CD4-positive, alpha-beta T cell treated with Interleukin-15 for 1 hour (primary cell): ENCODE measurements at places on chromosomes 3 and 15.
A peak's percentile ranks its signal among the peaks of the same experiment; 100 is the strongest.

DNA sequence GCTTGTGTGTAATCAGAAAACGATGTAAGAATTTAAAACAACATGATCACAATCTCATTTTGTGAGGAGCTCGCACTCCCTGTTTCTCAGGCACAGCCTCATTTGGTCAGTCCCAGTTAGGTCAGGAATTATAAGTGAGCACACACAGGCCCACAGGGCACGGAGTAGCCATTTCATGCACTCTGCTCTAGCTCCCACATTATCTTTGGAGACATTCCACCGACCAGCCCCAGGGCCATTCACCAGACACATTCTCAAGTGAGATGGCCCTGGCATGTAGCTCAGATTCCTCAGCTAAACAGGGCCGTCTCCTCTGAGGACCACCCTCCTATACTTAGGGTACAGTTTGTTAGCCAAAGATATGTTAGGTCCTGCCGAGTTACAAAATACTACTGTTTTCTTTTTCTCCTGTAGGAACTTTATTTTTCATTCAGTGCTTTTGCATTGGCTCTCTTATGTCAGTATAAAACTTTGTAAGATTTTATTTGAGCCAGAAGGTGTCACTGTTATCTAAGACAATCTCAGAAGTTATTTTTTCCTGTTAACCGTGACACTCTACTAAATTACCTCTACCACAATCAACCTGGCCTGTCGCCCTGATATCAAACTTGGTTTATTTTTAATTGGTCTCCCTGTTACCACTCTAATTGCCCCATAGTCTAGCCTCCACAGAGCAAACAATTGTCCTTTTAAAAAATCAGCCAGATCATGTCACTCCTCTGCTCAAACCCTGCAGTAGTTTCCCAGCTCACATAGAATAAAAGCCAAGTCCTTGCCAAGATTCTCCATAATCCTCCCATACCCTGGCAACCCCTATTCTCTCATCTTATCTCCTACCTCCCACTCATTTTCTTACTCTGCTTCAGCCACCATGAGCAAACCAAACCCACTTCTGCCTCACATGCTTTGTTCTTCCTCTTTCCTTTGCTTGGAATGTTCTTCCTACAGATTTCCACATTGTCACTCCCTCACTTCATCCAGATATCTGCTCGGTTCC, 105.7 kb downstream of the PPP2R3A start:
- DNase-seq = no peak

DNA sequence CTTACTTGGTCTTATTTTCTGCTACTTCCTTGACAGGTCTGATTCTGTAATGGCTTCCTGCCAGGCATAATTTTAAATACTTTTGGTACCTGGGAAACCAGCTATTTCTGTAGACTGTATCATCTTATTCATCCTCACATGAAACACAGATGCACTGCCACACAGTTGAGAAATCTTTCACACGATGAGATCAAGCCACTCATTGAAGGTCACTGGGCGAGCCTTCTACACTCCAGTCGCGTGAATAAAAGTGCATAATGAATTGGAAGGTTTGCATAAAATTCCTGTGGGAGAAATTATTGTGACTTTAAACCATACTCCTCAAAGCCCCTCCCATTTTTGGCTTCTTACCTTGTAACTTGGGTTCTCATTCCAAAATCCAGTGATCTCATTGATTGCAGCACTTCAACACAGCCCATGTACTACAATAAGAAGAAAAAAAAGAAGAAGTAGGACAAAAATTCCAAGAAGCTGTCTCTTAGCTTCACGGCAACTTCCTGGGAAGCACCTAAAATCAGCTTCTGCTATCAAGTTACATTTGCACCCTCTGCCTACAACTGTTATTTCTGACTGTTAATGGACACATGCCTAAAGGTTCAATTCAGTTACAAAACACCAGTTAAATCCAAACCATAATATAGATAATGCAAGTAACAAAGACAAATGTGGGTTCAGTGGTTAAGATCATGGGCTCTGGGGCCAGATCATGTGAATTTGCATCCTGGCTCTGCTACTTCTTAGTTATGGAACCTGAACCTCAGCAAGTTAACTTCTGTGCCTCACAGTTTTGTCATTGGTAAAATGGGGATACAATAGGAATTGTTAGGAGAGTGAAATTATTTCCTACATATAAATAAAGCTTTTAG, 39.0 kb downstream of the SHC4 start:
- no peak for DNase-seq

DNA sequence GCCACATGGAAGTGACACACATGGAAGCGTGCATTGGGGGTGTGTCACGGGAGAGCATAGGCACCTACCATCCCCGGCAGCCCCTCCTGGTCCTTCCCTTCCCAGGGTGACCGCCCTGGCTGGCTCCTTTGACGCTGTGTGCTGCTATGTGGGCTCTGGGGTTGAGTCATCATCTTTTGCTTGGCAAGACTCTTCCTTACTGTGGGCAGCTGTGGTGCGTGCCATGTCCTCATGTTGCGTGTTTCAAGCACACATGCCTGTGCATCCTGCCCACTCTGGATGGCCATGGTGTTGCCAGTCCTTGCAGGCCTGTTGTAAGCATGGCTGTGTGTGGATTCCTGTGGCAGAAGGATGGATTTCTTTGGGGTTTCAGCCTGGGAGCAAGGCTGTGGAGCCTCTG, 14.0 kb downstream of the PLXNA1 start:
- DNase-seq = no peak

GRCh38 chr3:82392203-82392775, 630.8 kb upstream of the GBE1 start:
- no peak for DNase-seq

DNA sequence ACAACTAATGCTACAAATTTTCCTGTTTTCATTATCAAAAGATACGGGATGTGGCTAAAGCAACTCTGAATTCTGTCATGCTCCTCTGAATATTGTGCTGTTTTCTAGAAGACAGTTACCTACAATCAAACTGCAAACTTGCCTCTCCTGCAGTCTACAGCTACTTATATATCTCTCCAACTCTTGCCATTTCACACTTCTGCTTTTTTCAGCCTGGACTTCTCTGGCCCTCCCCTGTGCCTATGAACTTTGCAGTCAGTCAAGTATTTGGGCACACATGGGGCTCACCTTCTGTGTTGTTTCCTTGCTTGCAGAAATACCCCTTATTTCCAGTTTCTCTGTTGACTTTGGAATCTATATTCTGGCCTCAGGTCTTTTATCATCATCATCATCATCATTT, 575.6 kb downstream of the GRM7 start:
- no peak for DNase-seq

GRCh38 chr3:129648391-129648790, 41.9 kb upstream of the PLXND1 start:
- no peak for DNase-seq

DNA sequence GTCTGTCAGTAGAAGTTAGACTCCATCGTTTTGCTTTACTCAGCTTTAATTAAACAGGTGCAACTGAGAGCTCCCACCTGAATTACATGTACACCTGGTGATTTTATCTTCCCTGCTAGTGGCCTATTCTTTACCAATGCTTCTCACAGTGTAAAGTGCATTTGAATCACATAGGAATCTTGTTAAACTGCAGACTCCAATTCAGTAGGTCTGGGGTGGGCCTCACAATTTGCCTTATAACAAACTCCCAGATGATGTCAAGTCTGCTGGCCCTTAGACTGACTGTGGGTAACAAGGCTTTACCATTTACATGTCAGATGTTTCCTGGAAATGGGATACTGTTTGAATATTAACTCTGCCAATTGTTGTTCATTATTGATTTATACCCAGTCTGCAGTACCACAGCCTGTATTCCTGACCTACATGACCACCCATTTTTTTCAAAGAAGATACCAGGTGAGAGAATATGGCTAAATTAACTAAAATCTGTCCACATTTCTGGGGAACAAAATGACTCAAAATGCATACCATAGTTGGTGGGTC, 37.2 kb downstream of the CMSS1 start:
- DNase-seq = no peak

GRCh38 chr3:23263796-23264195, 60.7 kb downstream of the UBE2E2 start:
- DNase-seq = no peak

DNA sequence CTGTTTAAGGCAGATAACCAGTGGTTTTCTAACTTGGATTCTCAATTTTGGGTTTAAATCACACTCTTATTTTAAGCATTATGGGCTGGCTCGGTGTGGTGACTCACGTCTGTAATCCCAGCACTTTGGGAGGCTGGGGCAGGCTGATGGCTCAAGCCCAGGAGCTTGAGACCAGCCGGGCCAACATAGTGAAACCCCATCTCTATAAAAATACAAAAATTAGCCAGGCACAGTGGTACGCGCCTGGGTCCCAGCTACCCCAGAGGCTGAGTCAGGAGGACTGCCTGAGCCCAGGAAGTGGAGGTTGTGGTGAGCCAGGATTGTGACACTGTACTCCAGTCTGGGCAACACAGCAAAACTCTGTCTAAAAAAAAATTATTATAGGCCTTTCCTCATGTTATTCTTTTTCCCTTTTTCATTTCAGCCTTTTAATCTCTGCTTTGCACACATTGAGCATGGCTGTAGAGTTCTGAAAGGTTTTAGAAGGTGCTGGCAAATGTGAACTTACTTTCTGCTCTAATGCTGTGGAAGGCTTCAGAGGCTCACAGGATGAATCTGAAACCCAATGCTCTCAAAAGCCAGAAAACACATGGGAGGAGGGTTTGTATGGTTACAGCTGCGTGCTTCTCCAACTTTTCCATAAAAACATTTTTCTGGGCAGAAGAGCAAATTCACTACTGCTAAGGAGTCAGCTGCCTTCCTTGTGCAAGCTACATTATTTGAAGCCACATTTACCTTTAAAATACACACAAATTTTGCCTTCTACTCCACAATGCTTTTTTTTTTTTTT, 32.5 kb downstream of the CHAC1 start:
- DNase-seq = no peak

DNA sequence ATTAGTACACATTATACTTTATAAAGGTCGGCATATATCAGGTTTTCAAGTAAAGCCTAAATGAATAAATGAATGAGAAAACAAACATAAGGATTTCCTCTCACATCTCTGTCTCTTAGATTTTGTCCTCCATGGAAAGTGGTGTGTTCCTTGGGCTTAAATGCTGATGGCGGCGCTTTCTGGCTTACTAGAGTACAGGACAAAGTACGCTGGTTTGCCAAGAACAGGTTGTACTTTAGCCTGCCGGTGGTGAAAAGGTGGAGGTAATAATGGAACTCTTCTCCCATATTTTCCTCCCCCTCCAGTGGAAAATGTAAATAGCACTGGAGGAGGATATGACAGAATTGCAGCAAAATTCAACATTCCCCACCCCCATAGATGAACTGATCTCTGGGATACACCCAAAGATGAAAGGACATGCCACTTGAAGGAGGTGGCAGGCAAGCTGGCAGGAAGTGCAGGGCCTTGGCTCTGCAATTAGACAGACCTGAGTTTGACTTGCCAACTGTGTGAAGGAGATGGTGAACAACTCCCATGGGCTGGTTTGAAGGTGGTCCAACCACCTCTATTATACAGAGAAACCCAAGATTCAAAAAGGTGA, 29.3 kb downstream of the CEP152 start:
- no peak for DNase-seq

GRCh38 chr15:58243070-58243469, 104.9 kb downstream of the AQP9 start:
- DNase-seq = no peak

GRCh38 chr3:45966950-45967640, 23.8 kb downstream of the CXCR6 start:
- DNase-seq = no peak

DNA sequence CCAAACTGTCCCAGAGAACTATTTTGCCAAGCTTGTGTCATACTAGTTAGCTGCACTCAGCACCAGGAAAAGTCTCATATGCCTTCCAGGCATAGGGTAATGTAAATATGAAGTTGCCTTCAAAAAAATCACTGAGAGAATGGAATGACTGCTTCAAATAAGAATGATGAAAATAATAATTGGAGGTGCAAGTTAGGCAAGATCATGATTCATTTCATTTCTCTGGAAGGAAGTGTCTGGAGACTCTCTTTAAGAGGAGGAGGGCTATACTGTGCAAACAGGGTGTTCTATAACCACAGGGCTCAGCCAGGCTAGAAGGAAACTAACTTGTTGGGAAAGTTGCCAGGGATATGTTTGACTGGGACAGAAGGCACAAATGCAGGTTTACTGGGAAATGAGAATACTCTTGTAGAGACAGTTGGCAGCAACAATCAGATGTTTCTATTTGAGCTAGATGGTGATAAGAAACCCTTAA, 4.3 kb downstream of the SIDT1 start:
- DNase-seq = no peak

GRCh38 chr3:187237741-187238140, 40.5 kb downstream of the RTP1 start:
- DNase-seq = no peak

GRCh38 chr3:192914848-192915247, 2.8 kb downstream of the MB21D2 start:
- no peak for DNase-seq

- no peak for DNase-seq
These were observed 138.6 kb downstream of the SUCLG2 start for GRCh38 chr3:67515778-67516177.

GRCh38 chr3:122100591-122101463, 45.7 kb downstream of the CD86 start:
- peak; percentile 36 for DNase-seq

GRCh38 chr15:80523746-80524145, 119.6 kb downstream of the ARNT2 start:
- no peak for DNase-seq

DNA sequence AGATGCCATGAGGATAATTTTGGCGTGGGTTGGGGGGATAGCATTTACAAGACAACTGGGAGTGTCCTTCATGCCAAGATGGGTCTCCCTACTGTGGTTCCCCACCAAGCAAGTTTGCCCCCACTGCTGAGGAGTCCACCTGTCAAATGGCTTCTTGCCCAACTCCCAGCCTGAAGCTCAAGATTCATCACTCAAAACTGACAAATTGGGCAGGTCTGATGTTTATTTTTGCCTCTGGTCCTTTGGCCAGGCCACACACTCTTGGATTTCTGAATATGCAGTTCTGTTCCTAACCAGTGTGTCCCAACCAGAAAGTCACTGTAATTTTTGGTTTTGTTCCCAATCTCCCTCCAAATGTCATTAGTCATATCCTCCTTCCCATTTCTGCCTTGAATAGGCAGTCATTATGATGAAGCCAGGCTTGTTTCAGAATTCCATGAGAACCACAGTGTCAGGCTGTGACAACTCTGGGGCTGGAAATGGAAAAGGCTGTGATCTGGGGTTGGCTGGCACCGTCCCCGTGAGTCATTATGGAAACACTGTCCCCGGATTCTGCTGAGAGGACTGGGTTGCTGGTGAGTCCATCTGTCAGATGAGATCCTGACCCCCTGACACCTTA, 29.3 kb upstream of the MEF2A start:
- no peak for DNase-seq

GRCh38 chr3:126926684-126927400, 56.1 kb upstream of the PLXNA1 start:
- DNase-seq = no peak
